Lung microvascular endothelial cell (primary cell): ENCODE measurements at places on chromosomes 16 and 17.

DNA sequence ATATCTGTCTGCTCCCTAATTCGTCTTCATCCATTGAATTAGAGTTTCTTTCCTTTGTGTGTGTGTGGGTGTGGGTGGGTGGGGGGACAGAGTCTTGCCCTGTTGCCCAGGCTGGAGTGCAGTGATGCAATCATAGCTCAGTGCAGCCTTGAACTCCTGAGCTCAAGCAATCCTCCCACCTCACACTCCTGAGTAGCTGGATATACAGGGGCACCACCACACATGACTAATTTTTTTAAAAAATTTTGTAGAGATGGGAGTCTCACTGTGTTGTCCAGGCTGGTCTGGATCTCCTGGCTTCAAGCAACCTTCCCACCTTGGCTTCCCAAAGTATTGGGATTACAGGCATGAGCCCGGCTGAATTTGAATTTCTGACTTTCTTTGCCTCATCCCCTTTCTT, 34.5 kb upstream of the MED13 start:
- no peak for DNase-seq

GRCh38 chr16:54027558-54027957, 259.0 kb downstream of the IRX3 start:
- no peak for DNase-seq

- DNase-seq: no peak
Observed at GRCh38 chr16:85566561-85567100, 46.5 kb upstream of the GSE1 start.

DNA sequence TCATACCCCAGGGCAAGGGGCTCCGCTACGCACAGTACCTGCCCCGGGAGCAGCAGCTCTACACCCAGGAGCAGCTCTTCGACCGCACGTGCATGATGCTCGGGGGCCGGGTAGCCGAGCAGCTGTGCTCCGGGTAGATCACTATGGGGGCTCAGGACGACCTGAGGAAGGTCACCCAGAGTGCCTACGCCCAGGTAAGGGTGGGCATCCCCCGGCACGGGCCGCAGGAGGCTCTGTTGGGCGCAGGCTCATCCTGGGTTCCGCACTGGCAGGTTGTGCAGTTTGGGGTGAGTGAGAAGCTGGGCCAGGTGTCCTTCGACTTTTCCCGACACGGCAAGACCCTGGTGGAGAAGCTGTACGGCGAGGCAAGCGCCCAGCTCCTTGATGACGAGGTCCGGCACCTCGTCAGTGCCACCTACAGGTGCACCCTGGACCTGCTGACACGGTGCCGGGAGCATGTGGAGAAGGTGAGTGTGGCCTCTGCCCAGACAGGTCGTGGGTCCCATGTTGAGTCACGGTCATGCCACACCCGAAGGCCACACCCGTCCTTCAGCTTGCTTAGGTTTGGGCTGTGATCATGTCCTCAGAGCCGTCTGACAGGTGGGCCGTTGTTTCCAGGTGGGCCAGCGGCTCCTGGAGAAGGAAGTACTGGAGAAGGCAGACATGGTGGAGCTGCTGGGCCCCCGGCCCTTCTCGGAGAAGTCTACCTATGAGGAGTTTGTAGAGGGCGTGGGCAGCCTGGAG, 19.3 kb downstream of the DBNDD1 start:
- DNase-seq: no peak

GRCh38 chr16:11005611-11005975, 61.2 kb downstream of the CLEC16A start:
- DNase-seq: no peak

- peak; percentile 91 for DNase-seq
Observed at GRCh38 chr17:80082403-80083135, 18.8 kb upstream of the GAA start.

DNA sequence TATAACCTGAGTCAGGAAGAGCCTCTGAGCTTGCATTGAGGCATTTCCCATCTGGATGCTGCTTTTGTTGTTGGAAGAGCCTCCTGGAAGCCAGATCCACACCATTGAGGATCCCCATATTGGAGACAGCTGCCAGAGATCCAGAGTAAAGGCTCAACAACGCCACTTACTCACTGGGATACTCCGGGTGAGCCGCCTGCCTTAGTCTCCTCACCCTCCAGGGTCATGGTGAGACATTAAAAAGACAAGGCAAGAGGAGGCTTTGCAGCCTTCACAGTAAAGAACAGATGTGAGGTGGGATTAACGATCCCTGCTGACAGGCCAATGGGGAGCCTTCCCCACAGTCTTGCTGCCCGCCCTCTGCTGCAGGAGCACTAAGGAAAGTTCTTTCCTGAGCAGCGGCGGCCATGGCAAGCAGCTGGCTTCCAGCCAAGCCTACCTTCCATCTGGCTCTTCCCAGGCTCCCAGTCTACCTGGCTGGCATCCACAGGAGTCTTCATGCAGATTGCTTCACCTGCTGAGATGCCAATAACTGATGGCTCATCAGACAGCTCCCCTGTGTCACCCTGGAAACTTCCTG, 198.5 kb downstream of the CYLD start:
- no peak for DNase-seq

DNA sequence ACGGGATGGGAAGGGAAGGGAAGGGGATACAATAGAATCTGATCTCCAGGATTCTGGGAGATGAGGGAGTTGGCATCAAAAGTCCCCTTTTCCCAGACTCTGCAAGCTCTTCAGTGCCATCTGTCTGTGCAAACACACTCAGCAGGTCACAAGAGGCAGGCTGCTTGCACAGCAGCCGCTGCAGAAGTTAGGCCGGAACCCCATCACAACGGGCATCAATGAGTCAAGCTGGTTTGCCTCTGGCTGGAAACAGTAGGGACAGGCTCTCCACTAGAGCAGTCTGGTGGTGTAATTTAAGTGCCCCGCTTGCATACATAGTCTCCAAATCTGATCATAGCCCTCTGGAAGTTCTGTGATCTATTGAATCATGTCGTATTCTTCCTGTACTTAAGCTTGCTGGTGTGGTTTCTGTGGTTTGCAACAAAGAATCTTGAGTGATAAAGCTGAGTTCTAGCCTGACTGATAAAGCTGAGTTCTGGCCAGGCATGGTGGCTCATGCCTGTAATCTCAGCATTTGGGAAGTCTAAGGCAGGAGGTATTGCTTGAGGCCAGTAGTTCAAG, 33.7 kb upstream of the KDM8 start:
- peak; percentile 71 for DNase-seq

GRCh38 chr16:4477966-4478365, 1.8 kb downstream of the HMOX2 start:
- peak; percentile 92 for DNase-seq

DNA sequence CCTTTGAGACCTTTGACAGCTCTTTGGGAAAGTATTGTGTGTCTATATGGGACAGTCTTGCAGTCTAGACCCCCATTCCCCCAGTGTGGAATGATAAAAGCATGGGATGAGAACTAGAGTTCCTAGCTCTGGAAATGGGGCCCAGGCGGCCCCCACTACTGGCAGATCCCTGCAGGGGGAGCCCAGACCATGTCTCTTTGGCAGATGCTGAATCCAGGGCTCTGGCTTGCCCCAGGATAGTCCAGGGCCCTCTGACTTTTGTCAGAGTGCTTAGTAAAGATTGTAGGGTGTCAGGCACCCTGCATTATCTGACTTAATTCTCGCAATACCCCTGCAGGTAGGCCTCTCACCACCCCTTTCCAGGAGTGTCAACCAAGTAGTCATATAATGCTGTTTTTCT, 8.3 kb downstream of the ALKBH5 start:
- DNase-seq: no peak

DNA sequence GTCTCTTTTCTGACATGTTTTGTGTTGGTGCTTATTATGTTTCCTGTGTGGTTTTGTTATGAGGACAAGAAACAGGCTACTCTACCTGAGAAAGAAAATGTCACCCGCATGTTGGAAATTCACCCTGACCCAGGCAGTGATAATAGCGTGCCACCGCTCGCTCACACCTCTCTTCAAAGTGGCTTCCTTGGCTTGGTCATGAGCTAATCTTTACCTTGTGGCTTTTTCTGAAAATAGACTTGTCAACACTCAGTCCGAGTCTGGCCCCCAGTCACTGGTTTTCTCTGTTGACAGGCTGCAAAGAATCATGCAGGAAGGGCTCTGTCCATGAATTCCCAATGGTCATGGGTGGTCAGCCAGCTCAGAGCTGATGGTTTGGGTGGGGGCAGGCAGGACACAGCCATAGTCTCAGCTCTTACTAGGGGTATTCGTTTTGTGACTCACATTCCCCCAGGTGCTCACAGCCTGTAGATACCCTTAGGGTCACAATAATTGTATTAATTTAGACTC, 121.3 kb upstream of the CACNG5 start:
- DNase-seq: no peak

DNA sequence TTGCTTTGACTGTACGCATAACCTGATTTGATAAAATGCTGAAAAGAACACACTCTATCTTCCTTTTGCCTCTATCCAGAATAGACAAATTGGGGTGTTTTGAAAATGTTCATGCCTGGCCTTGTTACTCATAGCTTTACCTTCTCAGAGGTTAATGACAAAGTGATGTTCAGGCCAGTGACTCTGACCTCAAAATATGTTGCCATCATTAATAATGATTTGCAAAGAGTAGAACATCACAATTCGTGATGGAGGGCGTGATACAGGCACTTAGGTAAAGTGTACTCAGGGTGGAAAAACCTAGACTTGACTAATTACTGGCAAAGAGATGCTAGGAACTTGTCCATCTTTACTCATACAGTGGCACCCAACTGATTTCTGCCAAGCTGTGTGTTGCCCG, 656.6 kb upstream of the SOX9 start:
- DNase-seq: no peak

- no peak for DNase-seq
Observed at GRCh38 chr17:42133461-42134041, 10.9 kb downstream of the HSPB9 start.

DNA sequence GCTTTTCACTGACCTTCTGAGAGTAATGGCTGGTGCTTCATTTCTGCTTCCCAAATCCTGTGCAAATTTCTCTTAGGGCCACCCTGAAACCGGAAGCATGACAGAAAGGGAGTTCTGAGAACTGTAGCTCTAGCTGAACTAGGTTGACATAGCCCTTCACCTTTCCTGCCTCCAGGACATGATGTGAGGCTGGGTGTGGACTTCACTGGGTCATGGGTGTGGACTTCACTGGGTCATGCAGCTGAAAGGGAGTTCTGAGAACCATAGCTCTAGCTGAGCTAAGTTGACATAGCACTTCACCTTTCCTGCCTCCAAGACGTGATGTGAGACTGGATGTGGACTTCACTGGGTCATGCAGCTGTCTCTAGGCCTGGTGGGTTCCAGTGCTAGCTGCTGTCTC, 54.3 kb upstream of the NLRP1 start:
- DNase-seq: no peak

DNA sequence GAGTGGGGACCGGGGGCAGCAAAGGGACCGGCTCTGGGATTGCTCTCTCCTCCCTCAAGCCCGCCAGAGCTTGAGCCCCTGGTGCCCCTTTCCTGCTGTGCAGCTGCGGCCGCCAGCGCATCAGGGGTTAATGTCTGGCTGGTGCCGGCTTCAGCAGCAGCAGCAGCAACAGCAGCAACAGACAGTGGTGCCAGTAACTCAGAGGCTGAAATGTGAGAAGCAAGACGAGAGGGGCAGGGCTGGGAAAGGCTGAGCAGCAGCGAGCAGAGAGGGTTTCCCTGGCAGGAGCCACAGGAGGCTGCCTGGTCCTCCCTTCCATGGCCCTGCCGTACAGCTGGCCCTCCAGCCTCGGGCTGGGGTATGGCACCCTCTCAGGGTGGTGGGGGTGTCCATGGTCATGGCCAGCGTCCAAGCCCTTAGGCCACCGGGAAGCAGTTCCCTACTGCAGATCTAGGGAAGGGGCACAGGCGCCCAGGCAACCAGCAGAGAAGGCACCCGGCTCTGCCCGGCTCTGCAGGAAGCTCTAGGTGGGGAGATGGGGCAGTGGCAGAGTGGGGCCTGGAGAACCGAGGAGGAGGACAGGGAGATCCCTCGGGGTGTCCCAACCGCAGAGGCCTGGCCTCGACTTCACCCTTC, 21.1 kb upstream of the TFAP4 start:
- DNase-seq: no peak

GRCh38 chr16:68767581-68767980, 30.5 kb downstream of the CDH1 start:
- DNase-seq: no peak

- DNase-seq: no peak
Observed at GRCh38 chr17:332023-332422, 20.6 kb downstream of the RPH3AL start.

DNA sequence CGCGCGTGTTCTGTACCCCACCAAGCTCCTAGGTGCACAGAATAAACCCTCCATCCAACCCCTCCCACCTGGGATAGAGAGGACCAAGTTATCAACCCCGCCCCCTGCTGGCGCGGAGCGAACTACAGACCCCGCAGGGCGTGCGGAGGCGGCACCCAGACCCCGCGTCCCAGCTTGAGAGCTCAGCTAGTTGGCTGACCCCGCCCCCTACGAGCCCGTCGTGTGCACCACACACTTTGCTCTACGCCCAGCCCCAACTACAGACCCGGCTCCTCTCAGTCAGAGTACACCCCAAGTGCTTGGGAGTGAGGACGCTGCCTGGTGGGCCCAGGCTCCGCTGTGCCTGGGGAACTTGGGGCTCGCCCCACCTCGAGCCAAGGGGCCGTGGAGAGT, 1.5 kb downstream of the GRIN2A start:
- peak; percentile 26 for DNase-seq

DNA sequence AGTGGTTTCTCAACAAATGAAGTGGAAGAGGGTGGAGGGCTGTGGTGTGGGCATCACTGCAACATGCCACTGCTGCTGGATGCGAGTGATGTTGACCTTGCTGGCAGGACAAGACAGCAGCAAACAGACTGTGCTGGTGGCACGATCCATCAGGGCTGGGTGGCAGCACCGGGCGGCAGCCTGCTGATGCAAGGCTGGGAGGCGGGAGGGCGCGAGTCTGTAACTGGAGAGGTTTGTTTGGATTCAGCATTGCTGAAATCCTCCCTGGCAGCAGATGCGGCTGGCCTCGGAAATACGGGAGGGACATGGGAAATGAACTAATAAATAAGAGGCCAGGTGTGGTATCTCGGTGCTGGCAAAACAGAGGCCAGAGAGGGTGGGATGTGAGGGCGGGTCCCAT, 224.2 kb downstream of the ENGASE start:
- DNase-seq: no peak

DNA sequence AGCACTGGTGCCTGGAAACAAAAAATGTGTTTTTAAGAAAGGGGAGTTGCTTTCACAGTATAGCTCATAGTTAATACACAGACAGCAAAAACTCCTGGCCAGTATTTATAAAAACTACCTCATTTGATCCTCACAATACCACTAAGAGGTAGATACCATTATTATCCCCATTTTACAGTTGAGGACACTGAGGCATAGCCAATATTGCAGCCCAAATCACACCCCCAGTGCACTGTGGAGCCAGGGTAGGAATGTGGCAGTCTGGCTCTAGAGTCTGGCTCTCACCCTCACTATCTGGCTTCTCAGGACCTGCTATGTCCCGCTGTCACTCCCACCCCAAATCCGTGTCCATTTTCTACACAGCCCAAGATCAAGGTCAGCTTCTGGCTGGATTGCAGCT, 2.6 kb downstream of the ARHGAP23 start:
- no peak for DNase-seq

DNA sequence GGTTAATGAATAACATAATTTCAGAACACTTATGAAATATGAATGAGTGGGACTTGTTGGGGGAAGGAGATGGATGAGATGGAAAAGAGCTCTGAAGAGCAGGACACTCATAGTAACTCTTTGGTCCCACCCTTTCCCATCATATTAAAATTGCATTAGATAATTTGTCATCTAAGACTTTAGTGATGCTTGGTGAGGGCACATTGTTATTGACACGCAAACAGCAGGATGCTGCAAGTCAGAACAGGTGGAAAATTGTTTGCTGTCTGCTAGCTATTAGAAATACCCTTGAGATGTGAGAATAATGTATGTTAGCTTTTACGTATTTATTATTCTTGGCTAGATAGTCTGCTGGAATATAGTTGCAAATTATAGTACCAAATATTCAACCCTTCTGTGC, 75.7 kb downstream of the TANC2 start:
- no peak for DNase-seq

- DNase-seq: no peak
Observed at GRCh38 chr17:58420827-58421226, 3.5 kb upstream of the RNF43 start.
